ENCODE measurements at places on chromosomes 7 and 10.
A peak's percentile ranks its signal among the peaks of the same experiment; 100 is the strongest.

DNA sequence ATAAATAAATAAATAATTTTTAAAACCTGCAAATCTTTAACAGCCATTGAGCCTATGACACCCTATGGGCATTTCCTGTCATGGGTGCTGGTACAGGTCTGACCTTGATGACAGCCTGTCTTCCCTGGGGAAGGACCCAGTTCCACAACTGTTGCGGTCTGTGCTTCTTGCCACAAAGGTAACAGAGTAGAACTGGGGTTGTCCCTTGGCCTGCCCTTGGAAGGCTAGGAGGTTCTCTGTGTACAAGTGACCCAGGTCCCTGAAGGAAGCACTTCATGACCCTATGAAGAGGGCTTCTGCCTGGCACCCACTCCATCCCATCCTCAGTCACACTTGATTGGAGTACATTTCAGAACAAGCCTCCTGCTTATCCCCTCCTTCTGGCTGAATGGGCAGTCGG, 66.9 kb downstream of the OGDH start:
- H3K27ac ChIP-seq: no peak overlapping the region
- peaks cover 8% of the 10 kb centered on the region for H3K36me3 ChIP-seq
- no peak for DNase-seq
- no peaks in the 10 kb centered on the region for H3K4me1 ChIP-seq
- no peak overlapping the region for H3K4me3 ChIP-seq
- no peaks in the 10 kb centered on the region for H3K27me3 ChIP-seq

- no peaks in the 10 kb centered on the region for H3K4me1 ChIP-seq
- no peak overlapping the region for H3K27ac ChIP-seq
- no peak for DNase-seq
Measured at GRCh38 chr10:121578965-121579364, 19.3 kb downstream of the FGFR2 start.

- no peaks in the 10 kb centered on the region for H3K27me3 ChIP-seq
- no peaks in the 10 kb centered on the region for H3K36me3 ChIP-seq
- no peak overlapping the region for H3K4me3 ChIP-seq
Measured at GRCh38 chr10:9621216-9621615, 1396.5 kb upstream of the CELF2 start.

- peaks cover 17% of the 10 kb centered on the region for H3K27me3 ChIP-seq
- peak overlapping the region; percentile 30 for H3K27ac ChIP-seq
- no peak overlapping the region for H3K4me3 ChIP-seq
Measured at GRCh38 chr10:119309423-119309770, 102.0 kb downstream of the GRK5 start.

DNA sequence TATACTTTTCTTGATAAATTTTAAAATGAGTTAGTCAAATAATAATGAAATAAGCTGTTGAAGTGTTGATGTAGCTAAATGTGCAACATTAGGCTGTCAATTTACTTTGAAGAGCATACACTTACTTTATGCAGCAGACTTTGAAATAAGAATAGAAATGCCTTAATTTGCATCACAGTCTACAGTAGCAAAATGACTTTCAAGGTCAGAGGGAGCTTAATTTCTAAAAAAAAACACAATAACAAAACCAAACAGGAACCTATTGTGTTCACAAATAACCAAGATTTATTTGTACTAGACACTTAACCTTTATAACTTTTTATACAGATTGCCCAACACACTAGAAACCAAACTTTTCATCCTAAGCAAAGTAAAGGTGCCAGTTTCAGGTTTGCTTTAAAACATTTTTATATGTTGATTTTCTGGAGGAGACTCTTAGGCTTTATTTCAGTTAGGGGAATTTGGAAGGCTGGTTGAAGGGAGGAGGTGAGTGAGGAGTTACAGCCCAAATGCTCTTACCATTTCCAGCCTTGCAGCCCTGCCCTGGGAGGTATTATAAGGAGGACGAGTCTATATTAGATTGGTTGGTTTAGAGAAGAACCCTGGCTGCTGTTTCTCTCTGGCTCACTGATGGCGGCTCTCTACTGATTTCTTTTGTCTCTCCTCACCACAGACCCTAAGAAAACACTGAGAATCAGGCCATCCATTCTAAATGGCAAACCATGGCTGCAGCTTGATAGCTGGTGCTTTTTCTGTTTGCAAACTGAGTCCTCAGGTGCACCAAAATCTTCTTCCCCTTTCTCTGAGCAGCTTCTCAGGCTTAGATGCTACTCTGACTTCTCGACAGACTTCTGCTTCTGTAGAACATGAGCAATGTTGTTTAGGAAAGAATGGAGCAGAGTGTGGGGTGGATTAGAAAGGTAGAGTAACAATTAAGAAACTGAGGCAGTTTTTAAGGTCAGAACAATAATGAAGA, 55.2 kb upstream of the RPA3 start:
- DNase-seq: no peak
- no peak overlapping the region for H3K27ac ChIP-seq
- no peaks in the 10 kb centered on the region for H3K36me3 ChIP-seq
- H3K4me1 ChIP-seq: peaks cover 28% of the 10 kb centered on the region
- no peak overlapping the region for H3K4me3 ChIP-seq

- H3K36me3 ChIP-seq: no peaks in the 10 kb centered on the region
- H3K27me3 ChIP-seq: no peaks in the 10 kb centered on the region
- DNase-seq: no peak
- no peaks in the 10 kb centered on the region for H3K4me1 ChIP-seq
- no peak overlapping the region for H3K4me3 ChIP-seq
Measured at GRCh38 chr10:79166312-79166721, 97.6 kb downstream of the ZMIZ1 start.

DNA sequence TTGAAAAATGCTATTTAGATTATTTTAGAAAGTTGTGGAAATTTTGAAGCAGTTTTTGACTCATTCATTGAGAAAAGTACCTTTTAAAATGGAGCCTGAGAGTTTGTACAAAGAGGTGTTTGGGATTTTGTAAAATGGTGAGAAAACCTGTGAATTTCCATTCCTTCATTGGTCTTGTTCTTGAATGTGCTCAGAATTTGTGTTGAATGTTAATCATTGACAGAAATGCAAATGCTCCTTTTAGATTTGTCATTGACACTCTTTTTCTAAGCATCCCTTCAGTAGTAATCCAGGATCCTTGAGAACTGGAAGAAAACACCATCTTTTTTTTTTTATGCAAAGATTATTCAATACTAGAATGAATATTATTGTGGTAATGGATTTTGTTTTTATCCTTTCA, 74.8 kb downstream of the LCOR start:
- H3K36me3 ChIP-seq: peaks cover 12% of the 10 kb centered on the region
- peak overlapping the region; percentile 60 for H3K27ac ChIP-seq
- peak overlapping the region; percentile 3 for H3K4me3 ChIP-seq
- H3K4me1 ChIP-seq: peaks cover 53% of the 10 kb centered on the region
- no peak for DNase-seq
